Islet precursor cell (in vitro differentiated cells): ENCODE measurements at places on chromosomes 13 and 19.
A peak's percentile ranks its signal among the peaks of the same experiment; 100 is the strongest.

GRCh38 chr13:64154514-64154913 is 2738.9 kb upstream of the PCDH20 start:
- DNase-seq: no peak

DNA sequence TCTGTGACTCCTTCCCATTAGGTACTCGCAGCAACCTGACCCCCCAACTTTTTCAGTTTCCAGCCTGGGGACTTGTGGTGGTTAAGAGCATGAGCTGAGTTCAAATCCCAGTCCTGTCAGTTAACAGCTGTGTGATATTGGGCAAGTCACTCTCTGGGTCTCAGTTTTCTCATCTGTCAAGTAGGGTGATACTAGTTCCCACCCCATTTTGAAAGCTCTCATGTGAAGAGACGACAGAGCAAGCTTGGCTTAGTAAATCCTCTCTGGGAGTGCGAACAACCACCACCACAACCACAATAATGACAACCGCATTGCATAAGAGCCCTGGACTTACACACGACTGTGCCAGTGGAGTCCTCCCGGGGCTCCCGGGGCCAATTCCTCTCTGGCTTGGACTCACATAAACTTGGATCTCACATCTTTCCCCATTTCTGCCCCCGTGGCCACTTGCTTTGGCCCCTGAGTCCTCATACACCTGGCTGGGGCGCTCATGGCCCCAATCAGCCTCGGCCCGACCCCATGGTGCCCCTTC is 454 bp downstream of the BLVRB start:
- no peak for DNase-seq

GRCh38 chr19:40392894-40393517 is 3.0 kb upstream of the HIPK4 start:
- peak; percentile 76 for DNase-seq

DNA sequence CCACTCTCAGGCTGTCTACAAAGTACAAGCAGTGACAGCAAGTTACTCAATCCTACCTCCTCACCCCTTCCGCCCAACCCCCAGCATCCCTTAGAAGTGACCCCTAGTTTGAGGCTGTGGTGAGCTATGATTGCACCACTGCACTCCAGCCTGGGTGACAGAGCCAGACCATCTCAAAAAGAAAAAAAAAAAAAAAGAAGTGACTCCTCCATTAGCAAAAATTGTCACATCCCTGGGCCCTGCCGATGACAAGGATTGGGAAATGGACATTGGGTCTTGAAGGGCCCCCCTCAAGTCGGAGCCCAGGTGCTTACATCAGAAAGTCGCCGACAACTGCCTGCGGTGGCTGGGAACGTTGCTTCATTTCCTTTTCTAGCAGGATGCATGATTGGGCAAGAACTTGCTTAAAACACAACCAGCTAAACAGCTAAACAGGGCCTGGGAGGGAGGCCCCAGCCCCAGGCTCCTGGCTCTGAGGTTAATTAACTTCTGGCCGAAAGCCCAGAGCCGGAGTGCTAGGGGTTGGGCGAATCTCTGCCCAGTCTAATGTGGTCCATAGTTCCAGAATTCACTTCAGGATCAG is 15.3 kb downstream of the RAB3D start:
- peak; percentile 73 for DNase-seq

- DNase-seq: peak; percentile 32
Measured at GRCh38 chr13:24043590-24044350, 116.8 kb upstream of the SPATA13 start.

DNA sequence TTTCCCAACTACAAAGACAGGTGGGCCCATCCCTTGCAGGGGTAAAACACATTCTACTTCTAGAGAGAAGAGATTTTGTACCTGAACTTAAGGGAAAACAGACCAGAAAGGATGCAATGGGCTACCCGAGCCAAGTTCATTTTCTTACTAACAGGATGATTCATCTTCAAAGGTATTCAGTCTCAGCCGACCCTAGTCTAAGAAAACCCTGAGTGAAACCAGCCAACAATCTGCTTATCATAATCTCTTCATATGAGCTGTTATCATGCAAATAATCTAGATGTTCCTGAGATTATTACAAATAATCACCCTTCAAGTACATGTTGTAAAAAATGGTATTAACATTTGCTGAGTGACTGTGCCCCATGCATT is 15.6 kb downstream of the PABPC3 start:
- DNase-seq: no peak

DNA sequence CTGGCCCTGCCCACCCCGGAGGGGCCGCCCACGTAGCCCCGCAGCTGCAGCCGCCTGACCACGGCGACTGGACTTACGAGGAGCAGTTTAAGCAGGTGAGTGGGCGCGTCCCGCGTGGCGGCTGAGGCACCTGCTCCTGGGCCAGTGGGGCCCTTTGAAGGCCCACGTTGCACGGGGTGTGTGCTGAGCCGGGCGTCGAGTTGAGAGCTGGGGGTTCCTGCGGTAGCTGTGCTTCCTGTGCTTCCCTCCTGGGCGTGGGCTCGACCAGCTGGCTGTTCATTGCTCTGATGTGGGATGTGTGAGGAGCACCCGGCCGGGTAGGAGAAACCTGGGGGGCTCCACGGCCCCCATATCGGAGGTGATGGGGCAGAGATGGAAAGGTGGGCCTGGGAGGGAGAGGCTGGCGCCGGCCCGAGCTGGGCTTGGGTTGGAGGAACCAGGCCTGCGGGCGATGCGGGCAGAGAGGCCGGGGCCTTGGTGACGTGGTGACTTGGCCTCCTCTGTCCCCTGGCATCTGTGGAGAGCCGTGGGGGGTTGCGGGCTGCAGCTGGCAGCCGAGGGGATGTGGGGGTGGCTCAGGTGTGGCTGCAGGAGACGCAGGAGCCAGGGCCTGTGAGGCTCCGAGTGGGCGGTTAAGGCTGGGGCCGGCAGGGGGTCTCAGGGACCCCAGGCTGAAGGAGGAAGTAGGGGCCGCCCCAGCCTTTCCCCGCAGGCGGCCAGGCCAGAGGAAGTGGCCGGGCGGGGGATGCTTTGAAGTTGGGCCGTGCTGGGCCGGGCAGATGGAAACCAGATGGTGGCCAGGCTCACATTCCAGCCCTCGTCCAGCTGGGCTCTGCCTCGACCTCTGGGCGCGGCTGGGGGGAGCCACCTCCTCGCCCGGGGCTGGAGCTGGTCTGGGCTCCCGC is 7.1 kb downstream of the ARID3A start:
- peak; percentile 96 for DNase-seq

DNA sequence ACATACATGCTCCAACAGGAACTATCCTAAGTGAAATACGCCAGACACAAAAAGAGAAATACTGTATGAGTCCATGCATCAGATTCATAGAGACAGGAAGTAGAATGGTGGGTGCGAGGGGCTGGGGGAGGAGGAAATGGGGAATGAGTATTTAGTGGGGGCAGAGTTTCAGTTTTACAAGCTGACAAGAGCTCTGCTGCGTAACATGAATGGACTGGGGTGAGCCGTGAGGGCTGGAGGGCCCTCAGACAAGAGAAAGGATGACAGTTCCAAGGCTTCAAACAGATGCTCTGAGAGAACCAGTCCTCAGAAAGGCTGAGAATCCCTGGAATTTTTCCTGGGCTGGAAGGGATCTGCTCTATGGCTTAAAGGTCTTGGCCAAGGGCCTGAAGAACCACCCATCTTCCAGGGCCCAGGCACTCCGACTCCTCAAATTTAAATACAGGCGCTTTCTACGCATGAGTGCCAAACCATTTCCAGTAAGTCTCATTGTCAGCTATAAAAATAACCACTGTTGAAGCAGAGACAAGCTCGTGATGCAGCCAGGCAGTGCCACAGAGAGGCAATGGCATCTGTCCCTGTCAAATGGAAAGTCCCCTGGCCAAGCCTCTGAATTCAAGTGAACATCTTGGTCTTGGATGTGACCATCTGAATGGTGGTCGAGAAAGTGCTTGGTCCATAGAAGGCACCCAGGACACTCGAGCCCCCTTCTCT is 17.5 kb downstream of the KLF2 start:
- DNase-seq: peak; percentile 72

GRCh38 chr19:41144403-41144802 is 30.2 kb downstream of the CYP2F1 start:
- peak; percentile 87 for DNase-seq
